ENCODE measurements at places on chromosomes 2 and 18.

DNA sequence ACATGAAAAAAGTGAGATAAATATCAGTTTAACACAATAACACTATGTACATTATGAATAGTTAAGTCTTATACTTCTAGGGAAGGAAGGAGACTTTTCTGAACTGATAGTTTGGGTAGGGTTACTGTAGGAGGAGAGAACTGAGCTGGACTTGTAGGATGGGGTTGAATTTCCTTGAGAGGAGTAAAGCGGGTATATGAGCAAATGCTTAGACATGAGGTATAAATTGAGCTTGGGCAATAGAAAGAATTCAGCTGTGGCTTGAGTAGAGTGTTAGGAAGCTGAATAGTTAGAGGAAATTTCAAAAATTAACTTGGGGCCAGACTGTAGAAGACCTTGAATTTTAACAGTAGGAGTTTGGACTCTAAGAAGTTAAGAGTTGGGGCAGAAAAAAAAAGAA, 45.1 kb downstream of the LCLAT1 start:
- DNase-seq, result no peak

GRCh38 chr2:138838851-138839620, 58.8 kb upstream of the NXPH2 start:
- DNase-seq, result no peak

DNA sequence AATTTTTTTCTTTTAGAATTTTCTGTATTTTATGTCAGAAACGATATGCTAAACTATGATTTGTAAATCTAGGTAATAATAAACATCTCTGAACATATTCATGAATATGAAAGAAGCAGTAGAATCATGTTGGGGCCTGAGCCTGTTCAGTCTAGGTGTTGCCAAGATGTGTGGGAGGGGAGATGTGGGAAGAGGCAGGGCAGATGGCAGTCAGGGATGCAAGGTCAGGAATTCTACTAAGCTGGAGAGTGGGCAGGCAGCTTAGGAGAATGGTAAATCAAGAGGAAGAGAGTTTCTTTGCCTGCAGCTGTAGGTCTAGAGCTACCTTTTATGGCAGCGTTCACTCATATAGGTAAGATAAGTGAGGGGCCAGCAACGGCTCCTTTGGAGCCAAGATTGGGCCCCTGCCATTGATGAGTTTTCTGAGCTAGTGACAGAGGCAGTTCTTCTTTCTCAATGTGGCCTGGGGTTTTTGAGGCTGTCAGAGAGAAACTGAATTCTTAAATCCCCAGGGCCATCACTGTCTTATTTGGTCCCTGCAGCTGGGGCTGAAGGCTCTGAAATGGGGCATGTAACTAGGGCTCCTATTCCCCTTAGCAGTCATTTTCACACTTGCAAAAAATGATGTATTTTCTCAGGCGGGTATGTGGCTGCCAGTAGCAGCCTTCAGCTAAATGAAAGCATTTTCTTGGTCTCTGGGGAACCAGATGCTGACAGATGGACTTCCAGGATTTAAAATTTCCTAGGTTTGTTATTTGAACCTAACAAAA, 232.8 kb downstream of the PIK3C3 start:
- no peak for DNase-seq

DNA sequence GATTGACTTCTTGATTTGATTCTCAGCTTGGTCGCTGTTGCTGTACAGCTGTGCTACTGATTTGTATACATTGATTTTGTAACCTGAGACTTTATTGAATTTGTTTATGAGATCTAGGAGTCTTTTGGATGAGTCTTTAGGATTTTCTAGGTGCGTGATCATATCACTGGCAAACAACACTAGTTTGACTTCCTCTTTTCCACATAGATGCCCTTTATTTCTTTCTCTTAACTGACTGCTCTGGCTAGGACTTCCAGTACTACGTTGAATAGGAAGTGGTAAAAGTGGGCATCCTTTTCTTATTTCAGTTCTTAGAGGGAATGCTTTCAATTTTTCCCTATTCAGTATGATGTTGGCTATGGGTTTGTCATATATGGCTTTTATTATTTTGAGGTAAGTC, 101.3 kb downstream of the OSBPL1A start:
- no peak for DNase-seq

GRCh38 chr2:190062601-190063000, at the start of gene MSTN:
Gene MSTN (minus strand): TSS chr2:190062729. CDS start chr2:190062596, 133 bp downstream.
- no peak for DNase-seq

DNA sequence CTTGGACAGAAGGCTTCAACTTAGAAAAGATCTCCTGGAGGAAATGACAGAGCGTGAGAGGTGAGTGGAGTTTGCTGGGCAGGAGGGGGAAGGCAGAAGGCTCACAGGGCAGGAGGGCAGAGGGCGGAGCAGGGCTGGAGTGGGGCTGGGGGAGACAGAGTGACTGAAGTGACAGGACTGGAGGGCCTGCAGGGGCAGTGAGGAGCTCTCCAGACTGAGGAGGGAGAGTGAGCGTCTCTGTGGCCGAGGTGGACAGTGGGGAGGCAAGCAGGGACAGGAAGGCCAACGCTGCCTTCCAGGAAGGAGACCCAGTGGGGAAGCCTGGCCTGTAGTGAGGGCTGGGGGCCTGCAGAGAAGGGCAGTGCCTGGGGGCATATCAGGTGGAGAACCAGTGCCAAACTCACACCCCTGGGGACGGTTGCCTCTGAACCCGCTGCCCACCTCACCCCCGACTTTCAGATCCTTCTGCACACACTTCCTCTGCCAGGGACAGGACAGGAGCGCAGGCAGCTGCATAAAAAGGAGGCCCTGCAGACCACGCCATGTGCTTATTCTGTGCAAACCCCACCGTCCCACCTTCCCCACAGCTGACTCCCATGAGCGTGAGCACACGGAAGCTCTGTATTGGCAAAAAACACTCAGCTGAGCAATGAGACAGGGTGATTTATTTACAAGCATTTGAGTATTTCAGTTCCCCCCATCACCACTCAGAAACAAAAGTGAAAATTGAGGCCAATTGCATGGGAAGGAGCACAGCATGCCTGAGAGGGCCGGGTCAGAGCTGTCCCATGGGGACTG, 244.3 kb downstream of the FAM210A start:
- no peak for DNase-seq

DNA sequence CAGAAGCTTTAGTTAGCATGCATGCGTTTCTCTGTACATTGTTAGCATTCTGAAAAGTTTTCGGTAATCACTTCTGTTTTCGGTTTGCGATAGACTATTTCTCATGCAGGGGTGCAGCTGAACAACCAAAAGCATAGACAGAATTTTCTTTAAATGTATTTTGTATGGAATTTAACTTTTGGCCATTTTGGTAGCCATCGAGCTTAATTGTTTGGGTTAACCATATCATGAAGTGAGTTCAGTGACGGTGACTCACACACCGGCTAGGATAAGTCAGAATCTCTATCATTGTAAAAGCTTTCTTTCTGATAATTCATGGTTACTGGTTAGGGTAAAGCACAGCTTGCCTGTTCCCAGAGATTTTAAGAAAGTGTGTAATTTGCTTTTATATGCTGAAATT, 107.2 kb downstream of the CD226 start:
- no peak for DNase-seq

- DNase-seq, result no peak
Measured at GRCh38 chr2:20291846-20292408, 58.7 kb downstream of the PUM2 start.

DNA sequence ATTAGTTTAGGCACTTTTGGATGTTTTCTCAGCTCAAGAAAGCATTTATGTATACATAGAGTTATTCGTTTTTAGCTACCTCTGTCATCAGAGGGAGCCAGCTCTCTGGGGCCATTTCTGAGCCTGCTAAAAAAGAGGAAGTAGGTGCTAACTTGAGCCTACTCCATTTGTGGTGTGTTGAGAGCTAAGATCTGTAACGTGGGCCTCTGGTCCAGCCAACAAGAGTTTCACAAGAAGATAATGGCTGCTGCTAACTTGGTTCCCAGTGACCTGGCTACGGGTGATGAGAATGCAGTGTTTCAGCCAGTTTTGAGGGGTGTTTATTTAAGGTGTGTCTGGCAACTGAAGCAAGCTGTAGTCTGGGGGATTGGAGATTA, 182.5 kb downstream of the PRKCE start:
- DNase-seq, result peak; percentile 70

- DNase-seq, result no peak
Measured at GRCh38 chr2:206716623-206717022, 1.6 kb downstream of the DYTN start.

DNA sequence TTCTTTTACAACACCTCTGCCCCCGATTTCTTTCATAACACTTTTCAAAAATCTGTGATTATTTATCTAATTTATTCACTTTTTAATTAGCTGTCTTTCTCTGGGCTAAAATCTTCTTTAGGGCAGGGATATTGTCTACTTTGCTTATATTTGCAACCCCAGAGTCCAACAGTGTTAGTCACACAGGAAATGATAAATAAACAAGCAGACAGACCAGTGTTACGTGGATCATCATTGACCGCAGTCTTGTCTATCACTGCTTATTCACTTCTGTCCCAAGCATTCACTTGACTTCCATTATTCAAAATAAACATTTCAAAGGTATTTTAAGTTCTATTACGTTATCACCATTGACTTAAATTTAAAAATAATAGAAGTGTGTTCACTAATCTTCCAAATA, 237.6 kb upstream of the UBE2E3 start:
- no peak for DNase-seq

DNA sequence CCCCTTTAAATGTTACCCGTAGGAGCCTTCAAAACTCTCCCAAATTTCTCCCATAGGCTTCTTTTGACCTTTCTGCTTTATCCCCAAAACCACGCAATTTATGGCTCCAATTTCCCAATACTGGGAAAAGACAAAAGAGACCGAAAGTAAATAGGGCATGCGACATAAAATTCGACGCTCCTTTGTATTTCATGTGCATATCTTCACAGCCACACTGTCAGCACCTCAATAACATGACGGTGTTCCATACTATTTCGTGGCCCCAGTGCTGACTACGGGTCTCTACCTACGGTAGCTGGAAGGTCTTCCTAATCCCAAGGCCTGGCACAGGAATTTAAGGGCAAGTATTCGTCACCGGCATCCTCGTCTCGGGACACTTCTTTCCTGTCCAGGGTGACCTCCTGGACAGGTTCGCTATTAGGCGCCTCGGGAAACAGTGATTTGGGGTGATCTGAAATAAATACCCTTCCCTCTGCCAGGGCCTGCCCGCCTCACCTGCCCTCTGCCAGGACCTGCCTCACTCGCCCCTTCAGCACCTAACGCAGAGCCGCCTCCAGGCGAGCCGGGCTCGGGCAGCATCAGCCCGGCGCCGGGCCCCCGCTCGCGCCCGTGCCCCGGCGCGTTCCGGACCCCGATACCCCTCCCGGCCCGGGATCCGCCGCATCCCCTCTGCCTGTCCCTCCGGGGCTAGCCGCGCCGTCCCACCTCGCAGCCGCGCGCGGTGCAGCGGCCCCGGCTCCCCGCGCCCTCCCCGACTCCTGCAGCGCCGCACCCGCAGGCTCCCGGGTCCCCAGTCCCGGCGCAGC, 680 bp downstream of the DTNB start:
- peak; percentile 43 for DNase-seq

GRCh38 chr18:79952456-79952995, 1.1 kb upstream of the SLC66A2 start:
- DNase-seq, result no peak

- no peak for DNase-seq
Measured at GRCh38 chr2:162007447-162008040, 66.5 kb downstream of the DPP4 start.

DNA sequence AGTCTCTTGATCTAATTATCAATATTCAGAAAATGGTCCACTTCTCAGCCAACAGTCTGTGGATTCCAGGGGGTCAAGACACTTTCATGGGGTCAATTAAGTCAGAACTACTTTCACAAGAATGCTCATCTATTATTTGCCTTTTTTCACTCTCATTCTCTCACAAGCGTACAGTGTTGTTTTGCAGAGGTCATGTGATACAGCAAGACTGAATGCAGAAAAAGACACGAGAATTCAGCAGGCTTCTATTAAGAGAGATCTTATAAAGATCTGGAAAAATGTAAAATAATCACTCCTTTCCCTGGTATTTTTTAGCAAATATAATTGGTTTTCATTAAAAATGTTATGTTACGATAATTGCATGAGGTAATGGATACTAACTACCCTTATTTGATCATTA, 8.7 kb downstream of the RPRD1A start:
- no peak for DNase-seq

DNA sequence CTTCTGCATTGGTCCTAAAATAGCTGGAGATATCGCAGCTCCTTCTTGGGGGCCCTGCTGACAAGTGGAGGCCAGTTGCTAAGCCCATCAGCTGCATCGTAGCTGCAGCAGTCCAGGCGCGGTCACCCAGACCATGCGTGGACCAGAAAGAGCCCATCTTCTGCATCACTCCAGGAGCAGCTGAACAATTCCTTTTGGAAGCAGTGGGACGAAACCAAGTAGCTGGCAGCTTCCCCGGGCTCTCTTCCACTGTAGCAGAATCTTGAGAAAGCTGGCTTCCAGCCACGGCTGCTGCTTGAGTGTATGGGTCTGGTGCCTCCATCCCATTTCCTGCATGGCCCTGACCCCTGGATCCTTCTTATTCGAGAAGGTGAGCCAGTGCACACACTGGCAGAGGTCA, 22.2 kb upstream of the CAB39 start:
- DNase-seq, result no peak

GRCh38 chr18:519019-519879, 18.7 kb upstream of the COLEC12 start:
- DNase-seq, result peak; percentile 18

DNA sequence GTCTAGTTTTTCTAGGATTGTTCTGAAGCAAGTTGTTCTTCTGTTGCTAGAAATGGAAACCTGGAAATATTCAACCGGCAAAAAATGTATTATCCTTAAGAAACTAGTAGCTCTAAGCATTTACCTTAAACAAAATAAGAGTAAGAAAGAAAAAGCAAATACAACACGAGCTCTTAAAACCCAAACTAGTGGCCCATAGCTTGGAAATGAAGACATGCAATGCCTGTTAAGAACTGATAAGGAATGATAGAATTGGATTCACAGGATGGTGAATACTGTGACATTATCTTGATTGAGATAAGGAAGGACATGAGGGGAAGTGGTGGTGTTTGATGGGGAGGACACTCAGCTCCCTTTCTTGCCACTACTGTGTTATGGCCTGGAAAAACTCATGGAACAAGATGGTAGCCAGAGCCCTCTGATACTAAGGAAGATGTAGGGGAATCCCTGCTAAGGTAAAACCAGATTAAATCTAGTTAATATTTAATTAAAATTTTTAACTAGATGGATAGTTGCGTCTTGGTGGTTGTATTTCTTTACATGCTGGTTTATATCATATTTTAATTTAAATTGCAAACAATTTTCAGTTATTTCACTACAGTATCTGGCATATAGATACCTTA, 193.8 kb downstream of the LPIN1 start:
- no peak for DNase-seq

DNA sequence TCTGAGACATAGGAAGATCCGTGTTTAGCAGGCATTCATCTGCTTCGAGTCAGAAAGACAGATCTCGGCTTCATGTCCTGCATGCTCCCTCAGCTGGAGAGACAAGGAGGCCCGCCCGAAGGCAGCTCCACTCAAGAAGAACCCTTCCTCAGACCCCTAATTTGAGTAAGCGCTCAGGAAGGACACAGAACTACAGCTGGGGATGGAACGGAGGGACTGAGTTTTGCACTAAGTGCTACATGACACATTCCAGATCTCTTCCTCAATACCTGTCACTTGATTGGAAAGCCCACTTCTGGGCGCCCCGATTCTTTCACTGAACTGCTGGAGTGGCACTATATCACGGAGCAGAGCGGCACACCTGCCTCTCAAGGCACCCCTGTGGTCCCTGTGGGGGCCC, 185.6 kb upstream of the PXDN start:
- no peak for DNase-seq
